ENCODE measurements at places on chromosomes 16 and 17.
A peak's percentile ranks its signal among the peaks of the same experiment; 100 is the strongest.

DNA sequence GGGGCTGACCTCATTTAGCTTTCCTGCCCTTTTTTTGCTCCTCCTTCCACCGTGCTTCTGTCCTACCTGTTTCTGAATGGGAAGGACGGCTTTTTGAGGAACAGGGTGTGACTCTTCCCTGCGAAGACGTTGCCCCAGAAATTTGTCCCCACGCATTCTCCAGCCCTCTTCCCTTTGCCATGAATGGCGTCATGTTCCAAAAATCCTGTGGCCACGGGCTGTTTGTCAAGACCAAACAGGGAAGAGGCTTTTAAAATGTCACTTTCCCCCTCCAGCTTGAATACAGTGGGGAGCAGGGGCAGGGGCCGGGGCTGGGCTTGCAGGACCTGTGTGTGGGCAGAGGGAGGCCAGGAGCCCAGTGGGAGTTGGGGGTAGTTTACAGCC, 13.9 kb downstream of the MPRIP start:
- DNase-seq: no peak

- no peak for DNase-seq
Observed at GRCh38 chr16:46774743-46775177, 26.6 kb upstream of the MYLK3 start.

DNA sequence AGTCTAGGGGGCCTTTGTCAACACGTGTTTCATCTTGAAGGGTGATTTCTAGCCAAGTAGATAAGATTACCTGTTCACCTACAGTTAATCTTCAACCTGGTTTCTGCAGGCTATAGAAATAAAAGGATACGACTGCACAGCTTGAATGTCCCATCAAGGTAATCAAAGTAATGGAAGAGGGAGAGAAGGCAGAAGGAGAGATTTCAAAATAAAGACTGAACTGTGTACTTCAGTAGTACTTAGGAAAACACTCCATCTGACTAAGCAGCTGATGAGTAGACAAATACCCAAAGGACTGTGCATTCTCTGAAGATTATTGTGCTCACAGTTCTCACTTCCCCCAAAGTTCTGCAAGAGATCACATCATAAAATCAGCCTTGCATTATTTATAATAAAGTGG, 5.8 kb upstream of the RFFL start:
- DNase-seq: no peak

- DNase-seq: no peak
Observed at GRCh38 chr17:15323131-15323530, 18.3 kb downstream of the TEKT3 start.

- DNase-seq: no peak
Observed at GRCh38 chr17:82815354-82815753, 24.5 kb downstream of the ZNF750 start.

- no peak for DNase-seq
Observed at GRCh38 chr17:4362141-4362540, 4.3 kb downstream of the UBE2G1 start.

GRCh38 chr17:42937712-42938596, 26.3 kb downstream of the AARSD1 start:
- no peak for DNase-seq

DNA sequence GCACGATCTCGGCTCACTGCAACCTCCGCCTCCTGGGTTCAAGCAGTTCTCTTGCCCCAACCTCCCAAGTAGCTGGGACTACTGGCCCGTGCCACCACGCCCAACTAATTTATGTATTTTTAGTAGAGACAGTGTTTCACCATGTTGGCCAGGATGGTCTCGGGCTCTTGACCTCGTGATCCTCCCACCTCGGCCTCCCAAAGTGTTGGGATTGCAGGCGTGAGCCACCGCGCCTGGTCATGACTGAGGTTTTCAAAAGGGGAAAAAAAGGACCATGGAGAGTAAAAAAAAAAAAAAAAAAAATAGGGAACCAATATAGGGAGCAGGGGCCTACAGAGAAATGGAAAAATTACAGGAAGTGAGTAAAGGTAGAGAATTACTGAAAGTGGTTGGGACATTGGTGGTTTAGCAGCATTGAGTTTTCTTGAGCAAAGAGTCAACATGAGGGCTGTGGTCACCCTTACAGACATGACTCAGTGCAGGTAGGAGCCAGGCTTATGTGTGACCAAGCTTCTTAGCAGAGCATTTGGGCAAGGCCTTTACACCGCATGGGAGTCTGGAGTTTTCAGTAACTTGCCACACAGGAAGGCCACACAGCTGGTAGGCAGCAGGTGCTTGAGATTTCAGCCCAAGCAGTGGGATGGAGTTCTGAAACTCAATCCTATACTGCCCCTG, 447.3 kb downstream of the HS3ST3B1 start:
- DNase-seq: no peak

DNA sequence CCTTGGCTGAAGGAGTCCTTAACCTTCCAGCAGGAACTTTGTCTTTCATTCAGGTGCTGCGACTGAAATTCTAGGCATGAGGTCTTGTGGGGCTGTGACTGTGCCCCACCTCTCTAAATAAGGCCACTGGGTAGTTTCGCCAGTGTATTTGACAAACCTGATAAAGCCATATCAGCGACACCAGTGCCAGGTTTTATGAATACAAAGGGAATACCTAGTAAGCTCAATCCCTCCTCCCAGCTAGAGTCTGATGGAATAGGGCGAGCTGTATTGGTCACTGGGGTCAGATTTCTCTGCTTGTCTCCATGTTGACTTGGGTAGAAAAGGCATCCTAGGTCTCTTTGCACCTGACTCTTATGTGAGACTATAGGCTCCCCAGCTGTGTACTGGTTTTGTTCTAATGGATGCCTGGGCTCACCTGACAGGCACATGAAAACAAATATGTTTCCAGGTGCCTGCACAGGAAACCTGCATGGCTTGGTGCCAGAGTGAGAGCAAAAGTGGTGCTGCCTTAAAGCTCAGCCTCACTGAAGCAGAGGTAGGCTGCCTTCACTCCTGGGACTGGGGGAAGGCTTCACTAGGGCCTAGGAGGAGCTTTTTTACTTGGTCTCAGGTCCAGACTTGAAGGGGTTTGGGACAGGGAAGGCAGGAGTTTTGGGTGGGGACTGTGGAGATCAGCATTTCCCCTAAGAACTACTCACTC, 8.3 kb downstream of the SLC7A6 start:
- no peak for DNase-seq

DNA sequence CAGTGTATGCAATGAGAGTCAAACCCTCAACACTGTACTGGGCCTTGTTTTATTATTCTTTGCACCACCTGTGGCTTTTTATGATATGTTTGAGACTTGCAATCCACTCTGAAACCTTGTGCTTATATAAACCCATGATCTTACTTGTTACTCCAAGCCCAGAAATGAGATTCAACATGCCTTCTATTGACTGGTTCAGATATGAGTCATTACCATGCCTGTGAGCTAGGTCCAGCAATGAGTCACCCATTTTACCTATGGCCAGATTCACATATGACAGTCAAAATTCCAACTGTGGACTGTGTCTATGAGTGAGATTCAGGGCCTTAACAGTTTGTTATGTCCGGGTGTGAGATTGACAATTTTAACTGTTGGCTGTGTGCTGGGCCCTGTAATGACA, 1846.1 kb downstream of the TP53TG3F start:
- no peak for DNase-seq

- no peak for DNase-seq
Observed at GRCh38 chr16:28839899-28840298, 6.2 kb downstream of the TUFM start.

GRCh38 chr16:52298769-52299168, 248.2 kb downstream of the TOX3 start:
- no peak for DNase-seq

DNA sequence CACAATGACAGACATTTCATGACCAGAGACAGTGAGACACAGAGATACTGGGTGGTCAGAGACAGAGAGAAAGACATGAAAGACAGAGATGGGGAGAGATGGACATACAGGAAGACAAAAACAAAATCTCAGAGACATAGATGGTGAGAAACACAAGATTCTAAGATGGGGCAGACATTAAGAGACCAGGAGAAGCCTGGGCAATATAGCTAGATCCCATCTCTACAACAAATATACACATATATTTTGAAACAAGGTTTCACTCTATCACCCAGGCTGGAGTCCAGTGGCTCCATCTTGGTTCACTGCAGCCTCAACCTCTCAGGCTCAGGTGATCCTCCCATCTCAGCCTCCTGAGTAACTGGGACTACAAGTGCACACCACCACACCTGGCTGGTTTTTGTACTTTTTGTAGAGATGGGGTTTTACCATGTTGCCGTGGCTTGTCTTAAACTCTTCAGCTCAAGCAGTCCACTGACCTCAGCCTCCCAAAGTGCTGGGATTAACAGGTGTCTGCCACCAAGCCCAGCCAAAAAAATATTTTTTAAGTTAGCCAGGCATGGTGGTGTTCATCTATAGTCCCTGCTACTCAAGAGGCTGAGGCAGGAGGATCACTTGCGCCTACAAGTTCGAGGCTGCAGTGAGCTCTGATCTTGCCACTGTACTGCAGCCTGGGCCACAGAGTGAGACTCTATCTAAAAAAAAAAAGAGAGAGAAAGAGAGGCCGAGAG, 2.1 kb downstream of the SEPTIN1 start:
- DNase-seq: no peak

DNA sequence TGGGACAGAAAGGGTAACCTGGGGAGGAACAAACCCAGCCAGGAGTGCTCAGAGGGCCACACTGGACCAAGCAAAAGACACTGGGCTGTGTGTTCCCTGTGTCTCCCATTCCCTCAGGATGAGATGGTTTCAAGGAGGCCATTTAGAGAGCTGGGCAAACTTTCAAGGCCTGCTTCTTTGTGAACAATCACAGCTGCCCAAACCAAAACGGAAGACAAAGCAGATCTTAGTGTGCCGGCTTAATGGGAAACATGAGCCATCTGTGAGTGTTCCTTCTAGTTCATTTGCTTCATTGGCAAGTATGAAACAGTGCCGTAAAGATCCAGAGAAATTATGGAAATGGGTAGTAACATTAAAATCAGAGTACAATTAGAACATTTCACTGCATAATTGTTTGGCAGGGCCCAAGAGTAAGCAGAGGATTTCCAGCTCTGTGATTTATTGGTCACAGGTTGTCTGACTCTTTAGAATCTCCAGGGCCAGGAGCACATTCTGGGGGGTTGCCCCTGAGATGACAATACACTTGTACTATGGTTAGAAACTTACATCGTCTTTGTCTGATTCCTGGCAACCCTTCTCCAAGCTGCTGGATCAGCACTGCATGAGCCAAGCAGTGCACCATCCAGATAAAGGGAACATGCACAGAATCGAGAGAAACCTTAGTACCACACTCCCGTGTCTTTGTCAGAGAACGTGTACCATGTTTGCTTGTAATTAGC, 412.1 kb downstream of the RBFOX1 start:
- no peak for DNase-seq

DNA sequence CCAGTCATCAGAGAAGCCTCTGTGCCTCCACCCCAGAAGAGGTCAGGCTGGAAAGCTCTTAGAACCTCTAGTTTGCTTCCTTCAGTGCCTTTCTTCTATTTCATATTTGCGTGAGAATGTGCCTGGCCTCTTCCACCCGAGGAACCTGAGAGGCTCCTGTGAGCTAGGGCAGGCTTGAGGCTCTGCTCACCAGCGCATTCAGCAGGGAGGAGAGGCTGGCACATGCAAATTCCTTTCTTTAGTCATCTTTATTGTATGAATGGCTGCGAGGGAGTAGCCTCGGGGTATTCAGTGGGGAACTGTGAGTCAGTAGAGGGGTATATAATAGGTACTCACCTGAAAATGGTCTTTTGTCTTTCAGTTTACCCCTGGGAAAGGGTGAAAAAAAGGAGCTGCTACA, 268.3 kb downstream of the ABCC12 start:
- no peak for DNase-seq

DNA sequence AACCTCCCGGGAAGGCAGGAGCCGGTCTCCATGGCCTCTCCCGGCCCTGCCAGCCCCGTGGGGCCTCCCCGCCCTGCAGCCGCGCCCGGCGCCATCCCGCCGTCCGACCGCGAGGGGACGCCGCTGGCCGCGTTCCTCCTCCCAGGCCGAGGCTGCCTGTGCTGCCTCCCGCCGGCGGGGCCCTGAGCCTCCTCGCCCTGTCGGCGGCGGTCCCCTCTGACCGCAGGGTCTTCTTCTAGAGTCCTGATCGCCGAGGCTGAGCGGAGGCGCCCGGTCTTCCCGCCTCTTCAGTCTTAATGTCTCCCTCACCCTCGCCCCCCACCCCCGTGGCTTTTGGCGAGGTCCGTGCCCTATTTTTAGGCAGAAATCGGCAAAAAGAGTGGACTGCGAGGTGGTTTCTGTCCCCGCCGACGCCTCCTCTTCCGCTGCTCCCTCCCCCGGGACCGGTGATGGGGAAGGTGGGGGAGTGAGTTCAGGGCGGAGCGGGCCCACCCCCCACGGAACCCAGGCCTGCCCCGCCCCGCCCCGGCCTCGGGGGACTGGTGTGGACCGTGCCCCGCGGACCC, 794 bp upstream of the CPNE7 start:
- peak; percentile 77 for DNase-seq

GRCh38 chr16:87127766-87128147, 189.4 kb downstream of the C16orf95 start:
- no peak for DNase-seq

DNA sequence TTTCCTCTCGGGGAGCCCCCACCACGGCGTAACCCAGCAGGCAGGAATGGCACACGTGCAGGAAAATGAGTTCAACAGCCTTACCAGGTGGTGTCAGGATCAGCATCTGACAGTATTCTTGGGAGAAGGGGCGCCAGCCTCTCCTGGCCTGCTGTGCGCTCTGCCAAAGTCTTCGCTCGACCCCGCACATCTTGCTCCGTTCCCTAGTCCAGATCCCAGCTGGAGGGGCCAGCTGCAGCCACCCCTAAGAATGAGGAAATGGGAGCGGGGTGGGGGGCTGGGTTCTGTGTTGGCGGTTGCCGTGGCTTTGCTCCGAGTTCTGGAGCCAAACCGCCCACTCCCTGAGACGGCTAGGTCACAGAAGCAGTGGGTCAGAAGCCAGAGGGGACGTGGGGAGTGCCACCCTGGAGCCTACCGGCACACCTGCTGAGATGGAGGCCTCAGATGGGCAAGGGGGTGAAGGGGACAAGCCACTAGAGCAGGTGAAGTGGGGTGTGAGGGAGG, at the start of gene CHCT1:
TSS of gene CHCT1 (plus strand) at position 328 of the 504 bp plus-strand sequence. CDS start at position 432, 104 bp downstream.
- DNase-seq: no peak

DNA sequence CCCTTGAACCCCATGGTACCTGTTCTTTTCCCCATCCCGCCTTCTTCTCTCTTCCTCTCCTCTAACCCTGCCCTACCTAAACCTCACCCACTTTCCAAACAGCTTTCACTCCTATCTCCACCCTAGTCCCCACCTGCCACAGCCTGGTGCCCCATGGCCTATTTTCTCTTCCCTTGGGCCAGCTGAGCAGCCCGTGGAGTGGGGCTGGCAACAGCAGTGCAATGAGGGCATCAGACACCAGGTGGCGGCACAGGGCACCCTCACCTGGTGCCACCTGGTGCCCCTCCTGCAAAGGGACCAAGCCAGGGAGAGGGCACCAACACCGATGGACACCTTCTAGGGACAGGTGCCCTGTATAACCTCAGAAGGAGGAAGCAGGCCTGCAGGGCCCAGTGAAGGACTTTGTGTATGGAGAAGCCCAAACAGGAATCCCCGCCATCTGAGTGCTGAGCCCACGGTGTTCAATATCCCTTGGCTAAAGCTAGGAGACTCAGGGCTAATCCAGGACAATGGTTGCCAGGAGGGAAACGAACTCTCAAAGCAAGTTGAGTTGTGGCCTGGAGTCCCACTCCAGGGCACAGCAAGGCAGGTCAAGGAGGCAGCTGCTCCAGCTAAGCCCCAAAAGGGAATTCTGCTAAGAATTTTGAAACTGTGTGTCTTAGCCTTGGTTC, 4.0 kb upstream of the ABCC3 start:
- DNase-seq: peak; percentile 33

Data from GM18507 (cell line).